ENCODE measurements at places on chromosomes 11 and 22.

GRCh38 chr11:29296680-29297079 is 720.1 kb downstream of the KCNA4 start:
- DNase-seq = no peak

- DNase-seq = no peak
Measured at GRCh38 chr22:42922374-42923191, 65.5 kb upstream of the ARFGAP3 start.

GRCh38 chr11:119803726-119804294 is 74.8 kb upstream of the NECTIN1 start:
- no peak for DNase-seq

DNA sequence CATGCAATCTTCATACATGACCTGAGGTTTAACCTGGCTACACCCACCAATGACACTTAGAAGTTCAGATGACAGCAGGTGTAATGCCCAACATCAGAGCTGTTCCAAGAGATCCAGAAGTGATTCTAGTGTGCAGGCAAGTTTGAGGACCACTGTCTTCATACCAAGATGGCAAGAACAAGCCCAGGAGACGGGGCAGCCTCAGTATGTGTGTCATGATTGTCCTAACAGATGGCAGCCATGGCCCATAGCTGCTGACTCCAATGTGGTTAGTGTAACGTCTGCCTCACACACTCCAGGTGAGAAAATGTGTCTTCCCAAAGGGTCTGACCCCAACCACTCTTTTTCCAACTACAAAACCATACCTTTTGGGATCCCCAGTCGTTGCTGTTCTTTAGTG is 97.3 kb downstream of the ETS1 start:
- no peak for DNase-seq

DNA sequence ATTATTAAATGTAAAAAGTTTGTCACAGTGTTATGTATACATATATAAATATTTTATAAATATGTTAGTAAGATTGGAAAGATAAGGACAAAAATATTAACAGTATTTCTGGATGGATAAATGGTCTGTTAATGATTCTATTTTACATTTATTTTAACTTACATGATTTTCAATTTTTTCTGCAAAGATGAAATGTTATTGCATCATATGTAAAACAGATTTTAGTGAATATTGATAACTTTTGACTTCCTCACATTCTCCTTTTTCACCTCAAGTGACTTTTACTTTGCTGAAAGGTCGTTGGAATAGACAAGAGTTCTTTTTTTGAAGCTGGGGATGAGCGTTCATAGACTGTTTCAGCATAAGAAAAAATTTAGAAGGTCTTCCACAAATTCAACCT is 1554.7 kb upstream of the TENM4 start:
- no peak for DNase-seq

DNA sequence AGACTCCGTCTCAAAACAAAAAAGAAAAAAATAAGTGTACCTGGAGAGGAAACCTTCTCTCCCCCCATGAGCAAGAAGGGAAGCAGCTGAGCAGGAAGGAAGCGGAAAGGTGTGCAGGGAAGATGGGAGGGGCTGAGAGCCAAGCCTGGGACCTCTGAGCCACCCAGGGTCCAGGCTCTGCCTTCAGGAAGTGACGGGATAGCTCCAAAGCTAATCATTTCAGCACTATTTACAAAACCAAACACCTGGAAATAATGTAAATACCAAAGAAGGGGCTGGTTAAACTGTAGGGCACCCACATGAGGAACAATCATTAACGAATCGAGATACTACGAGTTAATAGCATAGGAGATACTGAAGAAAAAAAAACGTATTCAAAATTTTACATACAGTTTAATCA is 27.9 kb downstream of the ARRB1 start:
- DNase-seq = no peak

GRCh38 chr11:123069908-123070821 is 8.2 kb upstream of the HSPA8 start:
- DNase-seq = no peak

GRCh38 chr11:115224551-115224950 is 279.7 kb downstream of the CADM1 start:
- no peak for DNase-seq

- no peak for DNase-seq
Measured at GRCh38 chr11:11537372-11537771, 84.4 kb downstream of the GALNT18 start.

Measured in RKO (cell line).